ENCODE measurements at places on chromosomes 11 and 22. TPM values are rescaled to one million over a fixed set of nuclear protein-coding genes. Genes with fewer than 3 reads are reported as not detected.

SLC22A9 gene
- polyA plus RNA-seq = 0.14 TPM

GLYATL1 gene
- 2.9 TPM for polyA plus RNA-seq

PGR gene
- polyA plus RNA-seq = not detected

OR52N1 gene
- not detected for polyA plus RNA-seq

GUCY1A2 gene
- polyA plus RNA-seq = 0.49 TPM

CNGA4 gene
- polyA plus RNA-seq = 6.1 TPM

GRK3 gene
- polyA plus RNA-seq = 2.5 TPM

LBHD1 gene
- polyA plus RNA-seq = 2.3 TPM

BDNF gene
- polyA plus RNA-seq = 0.10 TPM

PHLDA2 gene
- polyA plus RNA-seq = 10.6 TPM

C11orf65 gene
- 1.4 TPM for polyA plus RNA-seq

PANX2 gene
- polyA plus RNA-seq = 15.2 TPM

OVCH2 gene
- not detected for polyA plus RNA-seq

DGCR6L gene
- 119 TPM for polyA plus RNA-seq

OR8K3 gene
- polyA plus RNA-seq = not detected

CPT1A gene
- polyA plus RNA-seq = 41.2 TPM

MIAT gene
- 12.9 TPM for polyA plus RNA-seq

SPECC1L gene
- 38.0 TPM for polyA plus RNA-seq

PKDREJ gene
- not detected for polyA plus RNA-seq

ARVCF gene
- polyA plus RNA-seq = 43.9 TPM

C11orf52 gene
- polyA plus RNA-seq = 9.1 TPM

RIMBP3B gene
- polyA plus RNA-seq = 0.34 TPM

GRAMD1B gene
- polyA plus RNA-seq = 17.1 TPM

ASCL2 gene
- polyA plus RNA-seq = 6.5 TPM

All from brain (organoid and tissue), 16 donors.